Activated gamma-delta T cell treated with anti-CD3 and anti-CD28 coated beads, Interleukin-2, amount 50 U/mL, for 16 hours (primary cell): ENCODE measurements at places on chromosomes 6 and 20.

DNA sequence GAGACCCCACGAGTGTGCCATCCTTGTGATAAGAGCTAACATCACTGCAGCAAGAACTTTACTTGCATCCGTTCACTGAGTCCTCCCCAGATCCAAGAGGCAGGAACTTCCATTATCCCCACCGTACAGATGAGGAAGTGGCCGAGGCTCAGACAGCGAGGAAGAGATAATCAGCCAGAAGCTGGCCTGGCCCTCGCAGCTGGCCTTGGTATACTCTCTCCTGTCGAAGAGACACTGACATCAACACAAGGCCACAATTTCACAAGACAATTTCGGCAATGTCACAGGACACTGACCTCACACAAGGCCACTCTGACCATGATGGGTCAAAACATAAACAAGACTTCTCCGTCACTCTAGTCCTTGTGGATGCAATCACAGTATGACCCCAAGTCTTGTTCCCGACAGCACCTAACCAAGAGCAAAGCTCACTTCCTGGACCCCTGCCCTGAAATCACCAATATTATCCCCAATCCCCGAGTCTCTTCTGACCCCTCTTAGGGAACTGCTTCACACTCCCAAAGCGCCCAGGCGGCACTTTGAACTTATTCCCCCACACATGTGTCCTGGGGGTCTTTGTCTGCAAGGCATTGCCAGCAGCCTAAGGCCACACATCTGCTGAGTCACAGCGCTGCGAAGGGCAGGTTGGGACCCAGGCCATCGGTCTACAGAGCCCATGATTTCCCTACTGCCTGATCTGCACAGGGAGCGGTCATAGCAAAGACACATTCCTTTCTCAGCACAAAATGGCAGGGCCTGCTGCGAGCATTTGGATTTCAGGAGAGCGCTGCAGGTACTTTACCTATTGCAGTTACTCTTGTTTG, 14.8 kb upstream of the VAPB start:
- DNase-seq = no peak

GRCh38 chr6:70738028-70738427, 70.3 kb downstream of the SMAP1 start:
- no peak for DNase-seq

DNA sequence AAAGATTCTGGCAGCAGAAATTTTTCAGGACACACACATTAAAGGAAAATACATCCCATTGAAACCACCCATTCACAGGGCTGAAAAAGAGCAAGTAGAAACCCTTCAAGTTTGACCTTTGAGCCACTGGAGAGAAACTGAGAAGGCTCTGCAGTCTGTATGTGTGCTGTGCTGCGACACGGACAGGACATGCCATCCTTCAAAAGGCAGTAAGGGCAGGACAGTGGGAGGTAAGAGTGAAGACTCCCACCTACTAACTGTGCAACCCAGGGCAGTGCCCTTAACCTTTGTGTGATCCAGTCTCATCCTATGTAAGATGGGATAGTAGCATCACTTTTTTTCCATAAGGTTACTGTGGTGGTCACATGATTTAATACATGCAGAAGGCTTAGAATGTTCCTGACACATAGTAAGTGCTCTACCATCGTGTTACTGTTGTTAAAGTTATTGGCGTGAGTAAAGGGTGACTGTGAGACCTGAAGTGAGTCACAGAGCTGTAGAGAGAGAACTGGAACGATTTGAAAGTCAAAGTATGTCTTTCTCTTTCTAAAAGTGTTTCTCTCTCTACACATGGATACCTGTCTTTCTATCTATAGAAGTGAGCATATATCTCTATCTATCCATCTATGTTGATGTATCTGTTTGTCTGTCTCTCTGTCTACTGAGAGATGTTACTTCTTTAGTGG, 153.7 kb upstream of the OLIG3 start:
- no peak for DNase-seq

DNA sequence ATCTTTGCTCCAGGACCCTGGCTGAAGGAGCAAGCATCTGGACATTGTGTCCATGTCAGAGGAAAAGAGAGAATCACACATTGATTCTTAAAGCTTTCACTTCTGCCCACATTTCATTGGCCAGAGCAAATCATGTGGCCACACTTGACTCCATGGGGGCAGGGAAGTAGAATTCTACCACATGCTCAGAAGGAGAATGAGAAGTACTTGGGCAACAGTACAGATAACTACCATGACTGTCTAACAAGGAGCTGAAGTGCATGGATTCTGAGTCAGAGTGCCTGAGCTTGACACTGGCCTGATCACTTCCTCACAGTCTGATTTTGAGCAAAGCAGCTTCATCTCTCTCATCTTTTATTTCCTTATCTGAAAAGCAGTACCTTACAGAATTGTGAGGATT, 38.6 kb downstream of the GHRH start:
- no peak for DNase-seq

- DNase-seq = no peak
Observed at GRCh38 chr6:142374965-142375733, 73.3 kb downstream of the ADGRG6 start.

GRCh38 chr6:24522228-24523176, 27.7 kb downstream of the ALDH5A1 start:
- no peak for DNase-seq

GRCh38 chr6:123064038-123064437, 68.0 kb downstream of the CLVS2 start:
- no peak for DNase-seq

DNA sequence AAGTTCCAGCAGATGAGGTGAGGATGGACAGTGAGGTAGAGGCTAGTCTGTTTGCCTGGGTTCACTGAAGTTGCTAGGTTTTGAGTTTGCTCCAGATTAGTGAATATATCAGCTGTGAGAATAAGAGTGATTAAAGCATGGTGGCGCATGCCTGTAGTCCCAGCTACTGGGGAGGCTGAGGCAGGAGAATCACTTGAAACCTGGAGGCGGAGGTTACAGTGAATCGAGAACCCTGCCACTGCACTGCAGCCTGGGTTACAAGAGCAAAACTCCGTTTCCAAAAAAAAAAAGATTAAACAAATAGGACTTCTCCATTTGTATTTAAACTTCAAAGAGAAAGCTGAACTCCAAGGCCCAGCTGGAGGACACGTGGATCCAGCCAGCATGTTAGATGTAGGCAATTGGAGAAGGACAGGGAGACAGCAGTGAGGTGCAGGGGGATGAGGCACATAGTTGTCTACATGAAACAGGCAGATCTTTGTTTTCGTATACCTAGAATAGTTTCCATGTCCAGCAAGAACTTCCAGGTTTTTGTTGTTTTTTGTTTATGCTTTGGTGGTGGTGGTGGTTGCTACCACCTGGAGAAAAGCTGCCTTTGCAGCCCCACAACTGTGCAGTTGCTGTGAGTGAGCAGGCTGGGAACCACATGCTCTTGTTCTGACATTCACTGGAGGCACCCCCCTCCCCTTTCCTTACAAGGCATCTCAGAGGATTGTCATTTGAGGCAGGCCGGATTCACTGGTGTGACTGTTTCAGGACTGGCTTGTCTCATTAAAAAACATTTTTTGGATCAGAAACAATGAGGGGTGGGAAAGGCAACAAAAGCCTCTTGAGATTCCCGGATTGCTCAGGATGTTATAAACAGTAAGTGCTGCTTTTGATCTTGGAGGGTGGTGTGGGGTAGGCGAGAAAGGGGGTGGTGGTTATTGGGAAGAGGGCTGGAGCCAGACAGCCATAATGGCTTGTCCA, 72.3 kb downstream of the JARID2 start:
- DNase-seq = no peak

DNA sequence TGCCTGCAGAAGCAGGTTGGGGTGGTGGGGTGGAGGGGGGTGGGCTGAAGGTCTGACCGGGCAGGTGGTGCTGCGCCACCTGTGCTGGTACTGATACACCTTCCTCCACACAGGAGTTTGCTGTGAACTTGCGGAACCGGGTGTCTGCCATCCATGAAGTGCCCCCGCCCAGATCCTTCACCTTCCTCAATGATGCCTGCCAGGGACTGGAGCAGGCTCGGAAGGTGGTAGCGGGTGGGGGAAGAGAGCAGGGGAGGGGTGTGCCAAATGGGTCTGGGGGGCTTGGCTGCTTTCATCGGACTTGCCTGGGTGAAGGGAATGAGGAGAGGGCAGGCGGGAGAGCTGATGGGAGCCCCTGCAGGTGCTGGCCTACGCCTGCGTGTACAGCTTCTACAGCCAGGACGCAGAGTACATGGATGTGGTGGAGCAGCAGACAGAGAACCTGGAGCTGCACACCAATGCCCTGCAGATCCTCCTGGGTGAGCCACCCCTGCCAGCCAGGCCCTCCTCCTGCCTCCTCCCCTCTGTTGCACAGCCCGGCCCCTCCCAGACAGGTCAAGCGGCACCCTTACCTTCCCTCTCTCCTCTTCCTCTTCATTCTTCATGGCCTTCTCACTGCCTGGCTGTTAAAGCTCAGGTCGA, 6.7 kb downstream of the DNPH1 start:
- no peak for DNase-seq
